Foreskin fibroblast (primary cell): ENCODE measurements at places on chromosomes 6 and 20.

DNA sequence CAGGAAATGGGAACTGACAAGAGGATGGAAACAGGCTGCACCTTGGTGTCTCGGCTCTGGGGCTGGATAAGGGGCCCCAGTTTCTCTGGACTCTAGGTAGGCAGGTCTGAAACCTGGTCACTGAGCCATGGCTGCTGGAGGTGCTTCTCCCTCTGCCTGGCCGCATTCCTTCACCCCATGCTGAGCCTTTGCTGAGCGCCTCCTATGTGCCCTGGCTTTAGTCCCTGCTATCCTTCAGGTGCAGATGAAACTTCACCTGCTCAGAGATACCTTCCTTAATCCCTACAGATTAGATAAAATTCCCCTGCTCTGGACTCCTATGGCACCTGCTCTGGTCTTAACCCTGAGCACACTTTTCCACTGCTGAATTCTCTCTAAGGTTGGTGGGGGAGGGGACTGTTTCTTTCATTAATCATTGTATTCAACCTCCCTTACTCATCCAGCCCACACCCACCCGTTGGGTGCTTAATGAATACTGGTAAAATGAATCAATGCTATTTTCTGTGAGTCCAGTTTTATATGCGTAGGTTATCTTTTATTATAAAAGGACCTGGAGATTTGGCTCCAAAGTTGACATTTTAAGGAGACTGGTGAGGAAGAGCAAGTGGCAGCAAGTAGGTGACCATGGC lies 19.3 kb downstream of the MYLK4 start:
- DNase-seq: no peak

GRCh38 chr20:13775867-13776266 lies 8.9 kb downstream of the ESF1 start:
- DNase-seq: no peak

GRCh38 chr20:51331481-51331880 lies 211.0 kb downstream of the NFATC2 start:
- DNase-seq: no peak

- DNase-seq: no peak
These were observed 77.2 kb downstream of the PTPN1 start for GRCh38 chr20:50587291-50587961.

DNA sequence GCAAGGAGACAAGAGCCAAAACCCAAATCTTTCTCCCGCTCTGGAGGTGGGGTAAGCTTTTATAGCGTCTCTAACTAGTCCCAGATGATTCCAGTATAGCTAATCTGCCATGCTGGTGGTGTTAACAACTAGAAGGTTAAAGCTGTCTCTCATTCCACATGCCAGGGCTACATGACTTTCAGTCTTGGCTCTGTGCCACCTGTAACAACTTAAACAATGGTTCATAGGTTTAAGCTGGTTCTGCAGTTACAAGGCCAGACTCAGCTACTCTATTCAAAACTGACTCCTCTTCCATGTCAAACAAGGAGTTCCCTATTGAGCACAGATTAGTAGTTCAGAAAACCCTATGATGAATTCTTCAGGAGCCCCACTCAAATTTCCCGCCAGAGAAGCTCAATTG lies 128.9 kb downstream of the ELOVL4 start:
- DNase-seq: no peak

DNA sequence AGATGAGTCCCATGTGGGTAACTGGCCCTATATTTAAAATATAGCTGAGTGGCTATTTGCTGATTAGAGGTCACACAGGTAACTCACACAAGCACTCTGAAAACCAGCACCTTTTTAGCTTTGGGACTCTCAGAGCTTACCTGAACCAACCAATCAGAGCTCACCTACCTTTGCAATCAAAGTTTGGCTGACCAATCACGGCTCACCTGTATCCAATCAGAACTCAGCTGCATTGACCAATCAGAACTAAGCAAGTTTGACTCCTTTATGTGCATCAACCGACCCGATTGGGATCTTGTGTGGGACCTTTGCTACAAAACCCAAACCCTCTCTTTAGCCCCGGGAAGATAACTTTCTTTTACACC lies 106.8 kb upstream of the NXT1 start:
- DNase-seq: no peak

- DNase-seq: no peak
These were observed 78.3 kb upstream of the TIAM2 start for GRCh38 chr6:154916857-154917256.

- no peak for DNase-seq
These were observed 11.4 kb downstream of the SYTL3 start for GRCh38 chr6:158661156-158661685.
